ENCODE measurements at places on chromosomes 2 and 18.

GRCh38 chr2:207787017-207787416, 17.3 kb upstream of the FZD5 start:
- DNase-seq: no peak

- DNase-seq: no peak
Measured at GRCh38 chr2:241185961-241186360, 2.5 kb upstream of the ANO7 start.

DNA sequence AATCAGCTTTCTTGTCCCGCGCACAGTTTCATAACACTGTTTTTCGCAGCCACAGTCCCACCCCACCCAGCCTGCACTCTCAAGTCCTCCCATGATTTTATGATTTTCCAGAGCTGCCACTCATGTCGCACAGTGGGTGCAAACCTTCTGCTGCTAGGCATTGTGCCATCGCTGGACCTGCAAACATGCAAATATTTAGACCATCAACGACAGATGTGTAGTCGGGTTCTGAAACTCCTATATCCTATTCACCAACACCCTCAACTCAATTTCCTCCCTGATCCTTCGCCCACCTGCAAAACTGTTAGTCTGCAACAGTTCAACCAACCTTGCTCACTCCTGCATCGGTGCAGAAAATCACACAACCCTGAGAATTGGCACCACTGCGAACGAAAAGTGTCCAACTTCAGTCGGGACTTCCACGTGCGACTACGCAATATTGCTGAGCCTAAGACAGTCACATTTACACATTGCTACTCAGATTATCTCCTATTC, 871 bp upstream of the ALS2 start:
- no peak for DNase-seq

DNA sequence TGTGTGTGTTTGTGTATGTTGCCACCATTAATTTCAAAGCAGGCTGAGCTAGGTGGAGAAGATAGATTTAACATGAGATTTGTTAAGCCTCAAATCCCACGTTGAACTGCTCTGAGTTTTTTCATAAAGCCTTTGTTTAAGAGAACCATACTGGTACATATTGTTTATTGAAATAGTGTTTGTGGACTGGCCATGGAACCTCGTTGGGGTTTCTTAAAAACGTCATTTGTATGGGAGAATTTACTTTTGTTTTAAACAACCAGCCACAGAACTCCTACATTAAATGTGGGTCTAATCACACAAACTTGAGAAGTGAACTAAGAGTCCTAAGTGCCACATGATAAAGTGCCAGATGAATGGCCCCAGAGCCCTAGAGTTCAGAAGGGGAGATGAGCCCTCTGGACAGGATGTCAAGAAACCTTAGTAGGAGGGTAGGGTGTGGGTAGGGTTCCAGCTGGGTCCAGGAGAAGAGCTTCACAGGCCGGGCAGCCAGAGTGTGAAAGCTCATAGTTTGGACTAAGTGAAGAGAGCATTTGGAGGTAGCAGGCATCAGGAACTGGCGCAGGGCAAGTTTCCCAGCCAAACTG, 120.6 kb upstream of the EML6 start:
- DNase-seq: no peak

DNA sequence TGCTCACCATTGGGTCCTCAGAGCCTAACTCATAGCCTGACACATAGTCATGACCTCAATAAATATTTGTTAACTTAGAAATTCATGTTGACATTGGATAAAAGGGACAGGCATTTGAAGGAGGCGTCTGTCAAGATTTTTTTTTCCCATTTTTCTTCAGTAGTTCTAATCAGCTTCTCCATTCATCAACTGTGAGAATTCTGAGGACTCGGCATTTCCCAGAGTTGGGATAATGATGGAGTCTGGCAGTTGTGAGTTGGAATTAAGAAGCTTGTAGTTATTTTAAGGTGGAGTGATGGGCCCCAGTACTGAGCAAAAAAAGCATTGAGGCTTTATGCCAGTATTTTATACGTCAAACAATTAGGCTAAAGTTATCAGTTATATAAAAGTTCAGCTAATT, 4.6 kb downstream of the SPATS2L start:
- no peak for DNase-seq

- no peak for DNase-seq
Measured at GRCh38 chr2:182435754-182436153, 8.9 kb upstream of the PDE1A start.

DNA sequence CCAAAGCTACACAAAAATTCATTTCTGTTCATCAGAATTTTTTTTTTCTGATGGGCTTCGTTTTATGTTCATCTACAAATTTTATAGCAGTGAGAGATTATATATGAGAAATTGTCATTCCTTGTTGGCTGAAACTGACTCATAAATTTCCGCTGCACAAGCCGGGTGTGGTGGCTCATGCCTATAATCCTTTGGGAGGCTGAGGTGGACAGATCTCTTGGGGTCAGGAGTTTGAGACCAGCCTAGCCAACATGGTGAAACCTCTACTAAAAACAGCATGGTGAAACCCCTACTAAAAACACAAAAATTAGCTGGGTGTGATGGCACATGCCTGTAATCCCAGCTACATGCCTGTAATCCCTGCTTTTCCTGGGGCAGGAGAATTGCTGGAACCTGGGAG, 72.0 kb downstream of the PLEKHM3 start:
- no peak for DNase-seq

DNA sequence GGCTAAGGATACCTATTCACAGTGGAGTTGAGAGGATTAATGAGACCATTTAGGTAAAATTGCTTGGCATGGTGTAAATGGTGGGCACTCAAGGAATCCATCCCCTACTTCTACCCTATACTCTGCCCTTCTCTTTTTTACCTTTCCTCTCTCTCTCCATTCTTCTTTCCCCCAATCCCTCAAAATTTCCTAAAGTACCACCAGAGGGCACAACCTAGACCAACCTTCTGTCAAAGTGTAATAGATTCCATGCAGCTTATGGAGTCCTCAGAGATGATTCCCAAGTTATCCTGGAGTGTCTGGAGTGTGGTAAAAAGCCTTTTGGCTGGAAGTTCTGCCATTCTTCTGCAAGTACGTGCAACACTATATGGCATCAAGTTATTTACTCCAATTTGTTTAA, 33.0 kb upstream of the CCDC195 start:
- DNase-seq: no peak

- no peak for DNase-seq
Measured at GRCh38 chr18:60469387-60470100, 97.0 kb upstream of the MC4R start.

GRCh38 chr2:42918671-42919318, 126.4 kb upstream of the HAAO start:
- DNase-seq: no peak

- no peak for DNase-seq
Measured at GRCh38 chr18:9206421-9206820, 69.8 kb downstream of the ANKRD12 start.

DNA sequence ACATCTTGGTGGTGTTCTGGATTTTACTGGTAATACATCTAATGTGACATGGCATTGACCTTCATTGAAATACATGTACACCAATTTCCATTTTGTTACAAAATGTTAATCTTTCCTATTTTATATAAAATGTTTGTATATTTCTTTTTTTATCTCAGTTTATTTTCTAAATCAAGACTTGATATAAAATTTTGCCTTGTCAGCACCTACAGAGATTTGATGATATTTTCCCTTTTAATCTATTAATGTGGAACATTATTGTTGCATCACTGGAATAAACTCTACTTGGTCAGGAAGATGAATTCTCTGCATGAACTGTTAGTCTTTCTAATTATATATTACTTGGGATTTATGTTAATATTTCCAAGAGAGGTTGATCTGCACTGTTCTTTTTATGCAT, 294.0 kb upstream of the ETAA1 start:
- DNase-seq: no peak

GRCh38 chr18:9210966-9211365, 74.4 kb downstream of the ANKRD12 start:
- no peak for DNase-seq

DNA sequence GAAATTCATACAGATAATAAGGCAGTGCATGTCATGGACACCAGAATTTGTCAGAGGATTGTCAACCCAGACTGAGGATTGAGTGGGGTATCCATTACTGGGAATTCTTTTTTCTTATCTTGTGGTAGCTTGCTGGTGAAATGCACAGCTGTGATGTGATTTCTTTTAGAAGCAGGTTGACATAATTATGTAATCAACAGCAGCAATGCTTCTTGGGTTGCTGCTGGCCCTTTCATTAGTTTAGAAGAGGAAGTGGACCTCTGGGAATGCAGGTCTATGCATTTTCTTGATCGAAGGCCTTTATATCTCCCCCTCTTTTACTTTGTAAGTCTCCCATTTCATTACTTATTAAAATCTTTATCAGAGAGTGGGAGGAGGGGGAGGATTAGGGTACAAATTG, 319.9 kb downstream of the AGPS start:
- no peak for DNase-seq
